T-helper 17 cell (primary cell): ENCODE measurements at places on chromosomes 12 and 14.

GRCh38 chr12:29405561-29405960, 24.6 kb upstream of the ERGIC2 start:
- DNase-seq, result no peak

- DNase-seq, result no peak
These were observed 11.5 kb downstream of the ALG10 start for GRCh38 chr12:34033628-34034296.

- no peak for DNase-seq
These were observed 25.9 kb upstream of the NID2 start for GRCh38 chr14:52094546-52095271.

DNA sequence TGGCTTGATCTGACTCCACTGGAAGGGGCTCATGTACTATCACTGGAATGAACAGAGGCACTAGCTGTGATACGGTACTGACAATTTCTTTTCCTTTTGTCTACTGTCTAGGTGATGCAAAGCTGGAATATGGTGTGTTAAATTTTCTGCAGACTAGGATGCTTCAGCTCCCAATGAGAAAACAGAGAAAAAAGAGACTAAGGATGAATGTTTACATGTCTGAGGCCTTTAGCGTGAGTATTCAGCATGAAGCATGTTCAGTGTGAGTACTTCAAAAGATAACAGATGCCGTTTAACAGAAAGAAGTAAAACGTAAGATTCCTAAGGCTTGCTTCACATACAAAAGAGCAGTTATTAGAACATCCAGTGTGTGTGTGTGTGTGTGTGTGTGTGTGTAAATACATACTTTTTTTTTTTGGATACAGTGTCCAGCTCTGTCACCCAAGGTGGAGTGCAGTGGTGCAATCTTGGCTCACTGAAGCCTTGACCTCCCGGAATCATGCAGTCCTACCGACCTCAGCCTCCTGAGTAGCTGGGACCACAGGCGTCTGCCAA, 92.3 kb upstream of the FERMT2 start:
- DNase-seq, result no peak

- DNase-seq, result no peak
These were observed 13.0 kb downstream of the LPCAT3 start for GRCh38 chr12:7005311-7005710.

DNA sequence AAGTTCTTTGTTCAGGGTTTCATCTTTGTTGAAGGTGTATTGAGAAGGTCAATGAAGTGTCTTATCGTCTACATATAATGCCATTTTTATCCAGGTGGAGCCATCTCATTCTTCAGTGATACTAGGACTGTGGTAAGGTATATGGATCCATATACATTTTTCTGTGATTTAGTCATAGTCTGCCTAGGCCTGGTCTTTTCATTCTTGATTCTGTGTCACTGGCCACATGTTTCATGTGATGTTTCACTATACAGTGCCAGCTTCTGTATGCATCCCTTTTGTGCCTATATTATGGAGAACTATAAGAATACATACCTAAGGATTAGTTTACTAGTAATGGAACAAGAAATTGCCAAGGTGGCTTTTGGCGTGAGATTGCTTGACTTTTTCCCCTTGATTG, 40.5 kb downstream of the VEZT start:
- DNase-seq, result no peak

- no peak for DNase-seq
These were observed 135.5 kb upstream of the PZP start for GRCh38 chr12:9343731-9344130.

DNA sequence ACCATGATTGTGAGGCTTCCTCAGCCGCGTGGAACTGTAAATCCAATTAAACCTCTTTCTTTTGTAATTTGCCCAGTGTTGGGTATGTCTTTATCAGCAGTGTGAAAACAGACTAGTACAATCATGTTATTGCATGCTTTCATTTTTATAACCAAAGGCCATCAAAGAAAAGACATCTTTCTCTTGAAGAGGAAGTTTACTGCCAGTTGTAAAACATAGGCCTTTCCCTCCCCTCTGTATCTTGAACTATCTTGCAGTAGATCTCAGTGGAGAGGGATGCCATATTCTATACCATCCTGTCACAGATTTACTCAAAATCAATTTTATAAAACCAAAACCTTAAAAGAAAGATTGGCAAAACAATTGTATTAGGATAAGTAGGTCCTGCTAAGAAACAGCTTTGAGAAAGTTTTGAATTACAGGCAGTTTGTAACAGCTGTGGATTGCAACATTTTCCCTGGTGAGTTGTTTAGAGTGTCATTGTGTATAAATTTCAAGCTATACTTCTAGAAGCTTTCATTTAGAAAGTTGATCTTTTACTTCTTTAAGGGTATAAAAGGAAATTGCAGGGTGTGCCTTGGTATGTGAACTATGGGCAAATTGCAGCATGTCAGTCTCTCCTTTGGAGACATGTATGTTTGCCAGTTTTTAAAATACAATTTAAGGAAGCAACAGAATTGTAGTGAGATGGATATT, 128.0 kb downstream of the ATP23 start:
- DNase-seq, result no peak

GRCh38 chr14:40682131-40682913, 924.4 kb upstream of the LRFN5 start:
- no peak for DNase-seq

DNA sequence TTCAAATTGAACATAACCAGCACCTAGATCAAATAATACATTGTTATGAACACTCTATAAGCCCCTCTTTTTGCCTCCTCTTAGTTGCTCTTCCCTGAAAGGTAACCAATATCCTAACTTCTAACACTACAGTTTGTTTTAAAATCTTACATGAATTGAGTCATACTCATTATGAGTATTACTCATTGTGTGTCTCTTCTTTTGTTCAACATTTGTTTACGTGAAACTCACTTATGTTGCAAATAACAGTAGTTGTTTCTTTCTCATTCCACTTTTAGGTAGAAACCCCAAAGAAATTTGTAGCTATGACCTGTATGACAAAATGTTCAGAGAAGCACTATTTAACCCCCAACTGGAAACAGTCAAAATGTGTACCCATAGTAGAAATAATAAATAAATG, 6.6 kb downstream of the LRRC9 start:
- no peak for DNase-seq

- no peak for DNase-seq
These were observed 25.9 kb upstream of the EDDM3A start for GRCh38 chr14:20719777-20720176.
